Activated gamma-delta T cell (primary cell): ENCODE measurements at places on chromosomes 3 and 15.

DNA sequence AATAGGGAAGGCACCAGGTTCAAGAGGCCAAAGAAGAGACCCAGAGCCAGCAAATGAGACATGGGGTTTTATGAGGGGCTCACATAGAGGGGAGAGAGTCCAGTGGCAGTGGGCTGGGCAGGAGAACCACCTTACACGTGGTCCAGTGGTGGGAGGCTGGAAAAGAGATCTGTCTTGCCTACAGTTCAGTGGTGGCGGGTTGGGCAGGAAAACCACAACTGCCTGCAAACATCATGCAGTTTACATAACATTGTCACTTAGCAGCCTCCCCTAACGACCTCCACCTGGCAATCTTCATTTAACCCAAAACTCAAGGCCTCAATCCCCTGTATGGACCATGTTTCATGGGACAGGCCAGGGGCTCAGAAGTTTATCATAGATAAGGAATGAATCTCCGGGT is 29.1 kb downstream of the CRYGS start:
- DNase-seq = no peak

DNA sequence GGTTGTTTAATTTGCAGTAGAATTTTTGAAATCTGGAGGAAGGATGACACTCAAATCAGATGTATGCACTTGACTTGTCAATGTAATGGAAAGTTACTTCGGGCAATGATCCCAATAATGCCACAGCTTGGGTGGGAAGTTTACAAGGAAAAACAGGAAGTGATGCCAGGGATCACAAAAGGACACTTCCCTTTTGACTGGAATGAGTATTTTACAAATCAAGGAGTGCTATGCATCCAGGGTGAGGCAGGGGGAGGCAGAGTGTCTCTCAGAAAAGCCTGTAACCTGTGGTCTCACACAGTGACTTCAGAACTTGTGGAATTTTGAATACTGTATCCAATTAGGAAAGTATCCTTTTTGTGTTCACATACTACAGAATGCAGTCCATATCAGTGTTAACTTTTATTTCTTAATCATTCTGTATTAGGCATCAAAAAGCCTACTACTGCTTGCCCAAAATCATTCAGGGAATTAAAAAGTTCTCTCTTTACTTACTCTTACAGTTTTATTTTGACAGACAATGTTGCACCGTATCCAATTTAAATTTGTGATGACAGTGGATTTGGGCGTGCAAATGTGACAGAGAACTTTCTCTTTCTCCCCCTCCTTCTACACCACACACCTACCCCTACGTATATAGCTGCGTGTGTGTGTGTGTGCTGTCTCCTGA is 445.1 kb downstream of the MECOM start:
- DNase-seq = no peak

GRCh38 chr3:143783851-143784370 is 64.4 kb downstream of the SLC9A9 start:
- no peak for DNase-seq

GRCh38 chr3:170425491-170426239 is 7.0 kb downstream of the CLDN11 start:
- DNase-seq = no peak

GRCh38 chr3:161389445-161390035 is 18.2 kb upstream of the SPTSSB start:
- no peak for DNase-seq

DNA sequence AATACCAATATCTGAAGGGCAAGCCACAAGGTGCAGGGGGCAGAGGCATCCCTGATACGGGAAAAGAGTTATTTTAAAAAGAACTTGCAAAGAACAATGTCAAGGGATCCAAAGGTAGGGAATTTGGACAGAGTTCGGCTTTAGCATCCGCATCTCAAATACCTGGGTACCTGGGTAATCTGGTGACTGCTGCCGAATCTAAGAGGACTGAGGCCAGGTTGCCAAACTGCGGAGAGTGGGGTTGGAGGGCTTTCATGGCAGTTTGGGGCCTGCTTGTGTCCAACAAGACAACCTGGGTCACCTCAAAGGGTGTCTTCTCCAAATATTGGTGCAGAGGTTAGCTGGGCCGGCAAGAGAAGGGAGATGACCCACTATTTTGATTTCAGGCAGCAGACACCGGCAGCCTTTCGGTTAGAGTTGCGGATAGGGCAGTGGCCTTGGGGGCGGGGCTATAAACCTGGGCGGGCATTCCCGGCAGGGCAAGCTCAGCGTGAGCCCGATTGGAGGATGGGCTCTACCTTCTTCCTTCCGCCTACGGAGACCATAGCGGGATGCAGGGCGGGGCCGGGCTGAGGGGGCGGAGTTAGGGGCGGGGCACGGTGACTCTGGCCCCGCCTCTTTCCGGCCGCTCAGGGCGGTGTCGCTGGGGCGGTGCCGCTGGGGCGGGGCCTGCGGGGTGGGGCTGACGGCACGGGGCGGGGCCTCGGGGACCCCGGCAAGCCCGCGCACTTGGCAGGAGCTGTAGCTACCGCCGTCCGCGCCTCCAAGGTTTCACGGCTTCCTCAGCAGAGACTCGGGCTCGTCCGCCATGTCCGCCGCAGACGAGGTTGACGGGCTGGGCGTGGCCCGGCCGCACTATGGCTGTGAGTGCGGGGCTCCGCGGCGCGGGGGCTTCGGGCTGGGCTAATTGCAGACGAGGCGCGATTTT is at the start of gene IQGAP1:
Gene IQGAP1 (plus strand): TSS at position 709 of the 928 bp plus-strand sequence. CDS start 100 bp downstream, at position 809.
- DNase-seq = peak; percentile 93

GRCh38 chr3:67587301-67587700 is 67.1 kb downstream of the SUCLG2 start:
- DNase-seq = no peak

- DNase-seq = no peak
Observed at GRCh38 chr3:53171064-53171418, 10.0 kb downstream of the PRKCD start.

GRCh38 chr15:39596358-39597051 is 15.6 kb downstream of the THBS1 start:
- no peak for DNase-seq

- no peak for DNase-seq
Observed at GRCh38 chr15:44713006-44713966, 2.0 kb downstream of the B2M start.

DNA sequence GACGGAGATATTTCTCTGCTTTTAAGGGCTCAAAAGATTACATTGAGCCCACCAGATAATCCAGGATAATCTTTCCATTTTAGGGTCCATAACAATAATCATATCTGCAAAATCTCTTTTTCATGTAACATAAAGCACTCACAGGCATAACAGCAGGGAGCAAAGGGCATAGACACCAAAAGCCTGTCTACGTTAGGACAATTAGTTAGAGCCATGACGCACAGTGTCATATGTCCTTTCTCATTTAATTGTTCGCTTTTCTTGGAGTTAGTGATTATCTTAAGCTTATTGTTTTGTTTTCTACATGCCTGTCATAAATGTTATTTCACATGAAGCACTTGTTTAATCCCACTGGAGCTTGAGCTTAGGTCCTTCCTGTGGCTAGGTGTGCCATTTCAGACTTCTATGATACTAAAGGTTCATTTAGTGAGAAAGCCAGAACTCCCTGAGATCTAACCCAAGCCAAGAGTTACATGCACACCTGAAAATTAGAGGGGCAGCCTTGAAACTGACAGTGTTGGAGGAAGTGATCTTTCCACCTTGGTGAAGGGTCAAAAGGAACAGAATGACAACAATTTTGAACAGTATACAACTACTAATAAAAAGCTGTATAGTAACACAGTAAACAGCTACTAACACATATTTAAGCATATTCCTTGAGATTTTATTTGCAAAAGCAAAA is 11.7 kb upstream of the HHATL start:
- no peak for DNase-seq

DNA sequence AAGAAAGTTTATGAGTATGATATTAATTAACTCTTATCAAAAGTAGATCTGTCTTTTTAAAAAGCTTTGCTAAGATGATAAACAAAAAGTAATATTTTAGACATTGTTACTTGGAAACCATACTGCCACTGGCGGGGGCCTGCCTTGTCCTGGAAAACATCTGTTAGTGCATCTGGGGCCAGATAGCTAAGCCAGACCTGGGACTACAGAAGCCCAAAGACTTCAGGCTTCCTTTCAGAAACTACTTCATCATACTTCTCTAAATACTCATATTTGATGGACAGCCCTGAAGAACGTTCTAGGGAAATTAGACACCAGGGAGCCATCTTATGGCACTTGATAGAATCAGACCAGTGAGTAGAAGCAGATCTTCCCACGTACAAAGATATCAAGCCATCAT is 795.4 kb upstream of the SEMA6D start:
- no peak for DNase-seq

DNA sequence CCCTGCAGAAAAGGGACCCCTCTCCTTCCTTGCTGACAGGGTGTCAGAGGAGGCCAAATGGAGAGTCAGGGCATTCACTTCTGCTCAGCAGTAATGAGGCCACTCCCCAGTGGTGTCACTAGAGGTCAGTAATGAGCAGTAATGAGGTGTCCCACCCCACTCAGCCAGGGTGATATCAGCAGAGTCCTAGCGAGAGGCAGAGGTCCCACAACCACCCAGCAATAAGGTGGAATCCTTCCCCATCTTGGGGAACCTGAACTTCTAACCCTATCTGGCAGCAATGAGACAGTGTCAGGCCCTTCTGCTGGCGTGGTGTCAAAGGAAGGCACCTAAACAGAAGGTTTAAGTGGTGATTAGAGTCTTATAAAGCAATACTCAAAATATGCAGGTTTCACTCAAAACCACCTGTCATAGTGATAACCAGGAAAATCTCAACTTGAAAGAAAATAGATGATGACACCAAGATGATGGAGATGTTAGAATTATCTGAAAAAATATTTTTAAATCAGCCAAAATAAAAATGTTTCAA is 12.9 kb downstream of the OCA2 start:
- no peak for DNase-seq

- no peak for DNase-seq
Observed at GRCh38 chr3:153215497-153215896, 53.5 kb downstream of the RAP2B start.

GRCh38 chr3:169354774-169355501 is 308.6 kb downstream of the MECOM start:
- no peak for DNase-seq

GRCh38 chr3:13665582-13666226 is 116.8 kb downstream of the FBLN2 start:
- DNase-seq = no peak

GRCh38 chr3:46221938-46222337 is 13.8 kb upstream of the CCR1 start:
- DNase-seq = no peak

- DNase-seq = no peak
Observed at GRCh38 chr3:174462916-174463315, 396.2 kb upstream of the NAALADL2 start.

DNA sequence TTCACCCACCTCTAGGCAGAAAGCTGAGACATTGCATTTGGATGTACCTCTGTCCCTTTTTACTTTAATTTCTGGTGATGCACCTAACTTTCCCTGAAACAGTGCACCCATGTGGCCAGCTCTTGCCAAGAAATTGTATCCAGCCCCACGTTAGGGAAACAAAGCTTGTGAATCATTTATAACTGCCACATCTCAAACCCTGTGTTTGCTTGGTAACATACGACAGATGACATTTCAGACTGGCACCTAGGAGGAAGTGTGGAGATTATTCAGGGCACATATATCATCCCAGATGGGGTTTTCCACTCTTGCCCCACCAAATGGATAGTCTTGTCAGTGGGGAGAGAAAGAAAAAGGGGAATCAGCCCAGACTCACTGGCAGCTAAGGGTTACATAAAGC is 2.1 kb downstream of the CYB561D2 start:
- no peak for DNase-seq

- DNase-seq = no peak
Observed at GRCh38 chr15:64571857-64572291, 111.5 kb downstream of the ZNF609 start.

DNA sequence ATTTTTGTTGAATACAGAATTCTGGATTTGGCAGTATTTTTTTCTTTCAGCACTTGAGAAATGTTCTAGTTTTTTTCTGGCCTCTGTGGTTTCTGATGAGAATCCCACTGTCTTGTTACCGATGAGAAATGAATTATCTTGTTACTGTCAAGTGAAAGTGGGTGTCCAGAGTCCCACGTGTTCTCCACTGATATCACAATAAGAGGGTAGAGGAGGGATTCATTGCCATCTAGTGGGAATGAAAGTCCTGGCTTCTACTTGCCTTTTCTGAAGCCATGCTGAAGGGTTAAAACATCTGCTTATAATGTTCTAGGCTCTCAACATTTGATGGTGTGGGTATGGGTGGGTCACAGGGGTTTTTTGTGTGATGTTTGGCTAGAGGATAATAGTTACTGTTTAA is 66.1 kb downstream of the SEC22A start:
- no peak for DNase-seq

DNA sequence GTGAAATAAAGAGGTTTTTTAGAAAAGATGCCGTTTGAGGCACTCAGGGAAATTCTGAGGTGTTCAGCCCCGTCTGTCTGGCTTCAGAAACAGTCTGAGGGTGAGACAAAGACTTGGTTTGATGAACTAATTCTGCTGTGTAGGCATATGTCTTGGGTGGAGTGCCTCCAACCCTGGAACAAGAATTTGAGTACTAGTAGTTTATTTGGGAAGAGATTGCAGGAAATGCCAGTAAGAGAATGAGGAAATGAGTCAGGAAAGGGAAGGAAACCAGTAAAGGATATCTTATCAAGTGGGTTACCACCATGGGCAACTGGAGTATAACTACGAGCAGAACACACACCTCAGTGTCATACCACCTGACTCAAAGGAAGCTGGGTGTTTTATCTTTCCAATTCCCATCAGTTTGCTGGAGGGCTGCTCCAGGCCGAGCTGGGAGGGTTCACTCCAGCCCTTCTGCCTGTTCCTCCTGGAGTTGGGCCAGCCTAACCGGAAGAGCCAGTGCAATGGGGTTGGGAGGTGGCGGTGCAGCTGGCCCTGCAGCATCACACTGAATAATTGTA is 75.3 kb downstream of the TGFBR2 start:
- DNase-seq = no peak

GRCh38 chr3:148789906-148790305 is 37.7 kb upstream of the CPB1 start:
- no peak for DNase-seq

GRCh38 chr15:60918234-60918959 is 310.7 kb downstream of the RORA start:
- DNase-seq = no peak

DNA sequence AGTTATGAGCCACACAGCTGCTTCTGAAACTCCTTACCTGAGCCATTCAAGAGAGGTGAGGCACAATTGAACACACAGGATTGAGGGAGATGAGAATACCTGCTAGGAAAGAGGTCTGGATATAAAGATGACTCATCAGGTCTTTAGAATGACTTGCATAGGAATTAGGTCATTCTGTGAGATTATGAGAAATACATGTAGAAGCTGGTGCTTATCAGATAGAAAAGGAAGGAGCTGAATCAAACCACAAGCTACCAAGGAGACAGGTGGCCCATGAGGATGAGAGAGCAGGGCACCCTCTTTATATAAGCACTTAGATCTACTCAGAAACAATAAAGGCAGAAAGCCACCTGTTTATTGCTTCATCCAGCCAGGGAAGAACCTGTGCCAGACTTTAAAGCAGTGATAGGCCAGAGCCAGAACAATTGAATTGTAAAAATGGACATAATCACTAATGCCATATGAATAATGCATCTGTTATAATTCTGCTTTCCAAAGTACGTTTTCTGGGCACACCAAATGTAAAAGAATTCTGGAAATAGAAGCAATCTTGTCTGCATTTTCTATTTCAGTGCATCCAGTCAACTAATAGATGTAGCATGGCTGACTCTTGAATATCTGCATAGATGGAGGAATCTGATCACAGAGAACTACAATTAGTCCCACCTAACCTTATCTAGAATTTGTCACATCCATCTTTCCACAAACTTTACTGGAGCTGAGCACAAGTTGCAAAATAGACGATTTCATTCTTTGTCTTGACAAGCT is 74.9 kb downstream of the PIK3R4 start:
- no peak for DNase-seq

- no peak for DNase-seq
Observed at GRCh38 chr3:139517321-139518065, 22.0 kb downstream of the RBP1 start.
